ENCODE measurements at places on chromosomes 5 and 9. TPM values are rescaled to one million over a fixed set of nuclear protein-coding genes. Genes with fewer than 3 reads are reported as not detected.

DNA sequence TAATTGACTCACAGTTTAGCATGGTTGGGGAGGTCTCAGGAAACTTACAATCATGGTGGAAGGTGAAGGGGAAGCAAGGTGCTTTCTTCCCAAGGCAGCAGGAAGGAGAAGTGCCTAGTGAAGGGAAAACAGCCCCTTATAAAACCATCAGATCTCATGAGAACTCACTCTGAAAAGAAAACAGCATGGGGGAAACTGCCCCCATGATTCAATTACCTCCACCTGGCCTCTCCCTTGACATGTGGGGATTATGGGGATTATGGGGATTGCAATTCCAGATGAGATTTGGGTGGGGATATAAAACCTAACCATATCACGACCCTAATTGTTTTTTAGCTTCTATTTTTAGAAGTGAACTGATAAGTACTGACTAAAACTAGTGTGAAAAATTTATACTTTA, 1377.5 kb upstream of the DMAC1 start:
- DNase-seq, result no peak

- DNase-seq, result no peak
These were observed 172.4 kb downstream of the GOLPH3 start for GRCh38 chr5:32001707-32002106.

DNA sequence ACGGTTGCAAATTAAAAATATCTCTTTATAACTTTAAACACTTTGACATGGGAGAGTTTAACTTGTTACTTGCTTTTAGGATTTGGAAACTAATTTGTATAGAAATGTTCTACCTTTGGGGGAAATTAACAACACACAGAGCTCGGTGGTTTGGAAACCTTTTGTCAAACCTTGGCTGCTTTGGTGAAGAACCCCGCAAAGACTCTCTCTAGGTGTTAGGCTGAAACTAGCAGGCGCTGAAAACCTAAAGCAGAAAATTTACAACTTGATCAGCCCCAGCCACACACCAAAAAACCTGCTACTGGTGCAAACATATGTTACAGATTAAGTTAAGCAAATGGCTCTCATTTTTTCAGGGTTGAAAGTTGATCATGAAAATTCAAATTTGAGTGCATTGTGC, 25.8 kb downstream of the NR2F1 start:
- DNase-seq, result no peak

BHMT gene
- total RNA-seq, result not detected

DNA sequence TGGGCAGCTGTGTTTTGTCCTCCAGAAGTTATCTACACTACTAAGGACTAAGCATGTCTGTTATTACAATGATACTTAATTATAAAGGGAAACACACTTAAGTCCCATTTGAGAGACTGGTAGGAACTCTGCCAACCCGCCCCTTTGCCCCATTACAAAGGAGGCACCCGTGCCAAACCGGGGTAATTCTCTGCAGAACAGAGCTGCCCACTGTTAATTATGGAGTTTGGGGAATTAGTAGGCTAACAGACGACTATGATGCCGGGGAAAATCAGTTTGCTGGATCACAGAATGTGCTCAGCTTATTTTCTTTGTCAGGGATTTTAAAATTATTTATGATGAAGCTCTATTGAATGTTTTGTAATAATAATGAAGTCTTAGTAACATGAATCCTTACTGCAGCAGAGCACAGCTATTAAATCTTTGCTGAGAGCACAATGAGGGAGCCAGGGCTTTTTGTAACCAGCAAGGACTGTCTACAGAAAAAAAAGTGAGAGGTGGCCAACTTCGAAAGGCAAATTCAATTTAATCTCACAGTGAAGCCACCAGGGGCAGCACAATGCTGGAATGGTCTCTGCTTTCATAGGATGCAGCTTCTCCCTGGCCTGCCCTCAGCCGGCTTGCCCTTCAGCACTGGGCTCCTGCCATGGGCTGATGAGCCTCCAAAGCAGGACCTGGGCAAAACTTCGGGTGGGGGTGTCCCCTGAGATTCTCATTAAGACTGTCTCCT, 134.5 kb downstream of the GNAQ start:
- DNase-seq, result peak; percentile 18

DNA sequence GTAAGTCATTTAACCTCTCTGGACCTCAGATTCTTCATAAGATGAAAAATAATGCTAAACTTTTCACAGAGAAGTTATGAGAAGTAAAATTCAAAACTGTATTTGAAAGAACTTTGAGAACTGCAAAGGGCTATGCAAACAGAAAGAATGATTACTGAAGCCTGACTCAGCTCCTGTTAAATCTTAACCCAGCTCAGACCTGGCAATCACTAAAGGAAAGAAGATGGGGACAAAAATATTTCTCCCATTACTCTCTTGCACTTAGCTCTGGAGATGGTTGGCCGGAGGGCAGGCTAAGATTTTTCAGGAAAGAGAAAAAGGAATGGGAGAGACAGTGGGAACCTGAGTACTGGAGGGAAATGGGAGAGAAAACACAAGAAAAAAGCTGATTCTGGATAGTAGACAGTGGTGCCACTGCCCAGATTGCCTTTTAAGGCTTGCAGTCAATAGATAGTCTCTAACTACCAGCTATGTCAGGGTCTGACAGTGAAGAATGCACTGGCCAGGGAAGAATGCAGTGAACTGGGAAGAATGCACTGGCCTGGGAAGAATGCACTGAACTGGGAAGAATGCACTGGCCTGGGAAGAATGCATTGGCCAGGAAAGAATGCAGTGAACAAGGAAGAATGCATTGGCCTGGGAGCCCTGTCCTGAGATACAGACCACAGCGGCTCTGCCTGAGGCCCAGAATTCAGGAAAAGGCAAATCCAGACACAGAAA, 25.2 kb upstream of the CEMIP2 start:
- no peak for DNase-seq

GRCh38 chr5:17808566-17808965, 174.3 kb downstream of the TAF11L14 start:
- no peak for DNase-seq

PCDHA12 gene
- 0.16 TPM for total RNA-seq

AIF1L gene
- 75.4 TPM for total RNA-seq

RICTOR gene
- total RNA-seq, result 28.5 TPM

DNA sequence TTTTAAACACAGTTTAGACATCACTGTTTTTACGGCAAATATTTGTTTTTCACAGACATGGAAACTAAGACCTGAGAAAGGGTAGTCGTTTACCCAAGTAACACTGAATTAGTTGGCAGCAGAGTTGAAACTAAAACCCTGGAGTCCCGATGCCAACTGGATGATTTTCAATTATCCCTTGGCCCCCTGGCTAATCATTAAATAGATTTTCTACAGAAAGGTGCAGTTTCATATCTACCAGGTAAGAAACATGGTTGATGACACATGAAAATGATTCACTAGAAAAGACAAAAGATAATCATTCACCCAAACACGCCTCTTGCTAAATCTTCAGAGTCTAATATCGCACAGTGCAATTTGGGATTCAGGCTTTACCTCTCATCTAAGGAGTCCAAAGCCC, 136.9 kb downstream of the SEMA5A start:
- no peak for DNase-seq

- peak; percentile 45 for DNase-seq
These were observed 109.7 kb downstream of the MLLT3 start for GRCh38 chr9:20512636-20513035.
